ENCODE measurements at places on chromosomes 7 and 10. TPM values are rescaled to one million over a fixed set of nuclear protein-coding genes. Genes with fewer than 3 reads are reported as not detected.

Gene HSPB1
- 68.7 TPM for total RNA-seq

Gene JCAD
- 5.8 TPM for total RNA-seq

Gene INA
- total RNA-seq = not detected

Gene SPDYE1
- total RNA-seq = not detected

Gene ASB10
- total RNA-seq = not detected

Gene MBL2
- total RNA-seq = not detected

Gene COPG2
- total RNA-seq = 40.1 TPM

DNA sequence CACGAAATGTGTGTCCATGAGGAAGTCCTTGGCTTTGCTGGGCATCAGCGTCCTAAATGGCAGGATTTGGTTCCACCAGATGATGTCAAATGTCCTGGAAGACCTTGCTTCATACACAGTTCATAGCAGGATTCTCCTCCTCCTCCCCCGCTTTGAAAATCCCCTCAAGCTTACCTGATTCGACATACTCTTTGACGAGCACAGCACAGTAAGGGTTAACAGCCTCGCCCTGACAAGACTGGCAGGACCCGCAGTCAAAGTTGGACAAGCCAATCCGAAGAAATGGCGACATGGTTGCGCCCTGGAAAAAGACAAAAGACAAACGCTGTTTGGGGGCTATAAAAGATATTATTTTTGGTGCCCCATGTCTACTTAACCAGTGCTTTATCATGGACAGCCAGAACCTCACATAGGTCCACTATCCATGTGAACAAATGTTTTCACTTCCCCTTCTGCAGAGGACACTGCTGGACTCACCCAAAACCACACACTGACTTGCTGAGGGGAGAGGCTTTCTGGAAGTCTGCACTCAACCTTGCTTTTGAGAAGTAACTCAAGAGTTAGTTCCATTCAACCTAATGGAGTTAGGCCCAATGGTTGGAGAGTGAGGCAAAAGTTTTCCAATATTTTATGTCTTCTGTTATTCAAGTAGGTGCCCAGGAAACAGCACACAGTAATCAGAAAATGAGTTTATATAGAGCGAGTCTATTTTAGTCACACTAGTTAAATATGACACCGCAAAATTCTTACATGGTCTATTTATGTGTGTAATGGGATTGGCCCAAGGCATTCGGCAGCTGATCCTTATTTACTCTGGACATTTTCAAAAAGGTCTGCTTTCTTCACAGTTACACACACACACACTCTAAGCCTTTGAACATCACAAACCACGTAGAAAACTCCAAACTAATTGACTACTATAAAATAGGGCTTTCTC, 65.0 kb downstream of the PRKCQ start:
- no peak for DNase-seq

- peak; percentile 61 for DNase-seq
Measured at GRCh38 chr7:124032369-124033094, at the start of gene TMEM229A. Gene TMEM229A, minus strand, starts transcription at chr7:124033067. Its CDS starts 64 bp downstream, at chr7:124033003.

DNA sequence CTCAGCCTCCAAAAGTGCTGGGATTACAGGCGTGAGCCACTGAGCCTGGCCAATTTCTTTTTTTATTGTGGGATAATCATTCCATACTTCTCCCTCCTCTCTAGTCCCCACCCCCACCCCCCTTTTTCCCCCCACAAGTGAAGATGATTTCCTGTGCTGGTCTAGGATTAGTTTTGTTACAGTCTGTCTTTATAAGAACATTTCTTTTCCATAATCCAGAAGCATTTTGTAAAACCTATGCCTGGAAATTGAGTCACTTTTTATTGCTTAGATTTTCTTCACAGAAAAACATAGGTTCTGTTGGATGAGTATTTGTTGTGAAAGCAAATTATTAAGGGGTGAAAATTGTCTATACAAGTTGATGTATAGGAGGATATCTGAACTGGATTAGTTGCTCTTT, 98.9 kb downstream of the KAT6B start:
- peak; percentile 44 for DNase-seq

GRCh38 chr10:86635402-86635801, 18.9 kb upstream of the OPN4 start:
- DNase-seq = no peak

DNA sequence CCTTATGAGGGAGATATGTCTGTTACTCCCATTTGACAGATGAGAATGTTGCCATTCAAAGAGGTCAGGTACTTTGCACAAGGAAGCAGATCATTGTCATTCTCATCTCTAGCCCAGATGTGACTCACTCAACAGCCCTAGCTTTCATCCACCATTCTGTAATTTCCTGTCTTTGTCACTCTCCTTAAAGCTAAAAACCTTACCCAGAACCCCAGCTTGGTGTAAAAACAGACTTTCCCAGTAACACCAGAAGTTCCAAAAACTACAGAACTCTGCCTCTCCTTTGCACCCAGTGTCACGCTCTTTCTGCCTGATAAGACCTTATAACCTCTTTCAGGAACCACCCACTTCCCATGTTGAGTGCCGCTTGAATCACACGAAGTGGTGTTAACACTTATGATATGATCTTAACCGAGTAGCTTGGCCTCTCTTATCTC, 89.1 kb upstream of the SP4 start:
- DNase-seq = no peak

GRCh38 chr7:75623390-75624133, 115.2 kb downstream of the HIP1 start:
- peak; percentile 26 for DNase-seq

Measured in MG63 (cell line).